ENCODE measurements at places on chromosomes 12 and 14.

GRCh38 chr12:3041558-3042164 lies 35.5 kb upstream of the TSPAN9 start:
- peak; percentile 69 for DNase-seq

GRCh38 chr12:78898416-78898815 lies 33.8 kb downstream of the SYT1 start:
- DNase-seq = no peak

GRCh38 chr14:74652541-74652940 lies 40.5 kb upstream of the LTBP2 start:
- DNase-seq = no peak

GRCh38 chr12:13342971-13343370 lies 146.4 kb downstream of the EMP1 start:
- DNase-seq = peak; percentile 50

- no peak for DNase-seq
Measured at GRCh38 chr14:58862416-58863160, 224.8 kb downstream of the DACT1 start.

DNA sequence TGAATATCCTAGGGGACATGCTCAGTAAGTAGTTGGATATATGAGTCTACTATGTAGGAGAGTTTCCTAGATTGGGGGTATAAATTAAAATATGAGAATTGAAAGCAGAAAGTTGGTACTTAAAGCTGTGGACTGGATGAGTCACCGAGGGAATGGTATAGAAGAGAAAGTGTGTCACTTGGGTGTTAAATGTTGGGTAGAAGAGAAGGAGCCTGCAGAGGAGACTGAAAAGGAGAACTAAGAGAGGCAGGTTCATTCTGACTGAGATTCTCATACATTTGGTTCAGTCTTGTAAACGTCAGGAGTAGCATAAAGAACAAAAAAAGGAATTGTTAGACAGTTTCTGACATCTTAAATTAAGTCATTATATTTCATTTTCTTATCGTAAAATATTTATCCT lies 19.9 kb downstream of the LRRC9 start:
- DNase-seq = no peak

DNA sequence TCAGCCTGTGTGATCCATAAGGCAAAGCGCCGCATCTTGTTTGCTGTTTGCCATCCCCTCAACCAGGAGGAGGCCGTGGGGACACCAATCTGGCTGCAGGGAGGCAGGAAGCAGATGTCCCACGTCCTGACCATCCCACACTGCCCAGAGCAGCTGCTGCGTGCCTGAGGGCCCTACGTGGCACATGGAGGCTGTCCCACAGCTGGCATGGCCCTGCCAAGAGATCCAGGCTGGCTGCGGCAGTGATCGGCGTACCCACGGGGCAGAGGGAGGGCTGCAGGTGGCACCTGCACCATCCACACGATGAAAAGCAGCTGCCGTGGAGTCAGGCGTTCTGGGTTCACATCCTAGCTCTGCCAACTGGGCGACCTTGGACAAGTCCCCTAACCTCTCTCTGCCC lies 42.0 kb downstream of the NCOR2 start:
- no peak for DNase-seq

GRCh38 chr14:68790644-68791077 lies 2.2 kb downstream of the ZFP36L1 start:
- peak; percentile 78 for DNase-seq

GRCh38 chr14:44767646-44768173 lies 194.0 kb downstream of the KLHL28 start:
- DNase-seq = no peak

DNA sequence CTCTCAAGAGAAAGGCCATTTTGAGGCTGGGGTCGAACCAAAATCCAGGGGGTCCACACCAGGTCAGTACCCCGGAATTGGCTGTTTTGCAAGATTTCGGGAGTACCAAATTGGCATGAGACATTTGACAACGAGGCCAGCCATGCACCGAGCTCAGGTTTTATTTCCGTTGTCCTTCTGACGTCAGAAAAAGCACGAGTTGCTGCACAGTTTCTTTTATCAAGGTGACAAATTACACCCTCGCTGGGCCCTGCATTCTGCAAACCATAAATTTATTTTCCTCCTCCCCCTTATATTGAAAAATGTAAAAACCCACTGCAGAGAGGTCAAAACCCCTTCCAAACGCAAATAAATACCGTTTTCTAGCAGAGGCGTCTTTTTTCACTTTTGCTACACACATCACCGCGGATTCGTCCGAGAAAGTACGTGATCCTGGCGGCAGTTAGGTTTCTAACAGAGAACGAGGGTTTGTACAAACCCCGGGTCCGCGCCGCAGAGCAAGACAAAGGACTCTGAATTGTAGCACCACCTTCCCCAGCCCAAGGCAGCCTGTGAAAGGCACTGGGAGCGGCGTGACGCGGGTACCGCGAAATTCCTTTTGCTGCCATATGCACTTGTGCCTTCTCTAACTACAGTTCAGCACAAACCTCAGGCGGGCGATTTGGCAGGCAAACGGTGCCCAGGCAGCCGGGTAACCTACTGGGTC lies 1.8 kb downstream of the SLC38A1 start:
- DNase-seq = peak; percentile 60

DNA sequence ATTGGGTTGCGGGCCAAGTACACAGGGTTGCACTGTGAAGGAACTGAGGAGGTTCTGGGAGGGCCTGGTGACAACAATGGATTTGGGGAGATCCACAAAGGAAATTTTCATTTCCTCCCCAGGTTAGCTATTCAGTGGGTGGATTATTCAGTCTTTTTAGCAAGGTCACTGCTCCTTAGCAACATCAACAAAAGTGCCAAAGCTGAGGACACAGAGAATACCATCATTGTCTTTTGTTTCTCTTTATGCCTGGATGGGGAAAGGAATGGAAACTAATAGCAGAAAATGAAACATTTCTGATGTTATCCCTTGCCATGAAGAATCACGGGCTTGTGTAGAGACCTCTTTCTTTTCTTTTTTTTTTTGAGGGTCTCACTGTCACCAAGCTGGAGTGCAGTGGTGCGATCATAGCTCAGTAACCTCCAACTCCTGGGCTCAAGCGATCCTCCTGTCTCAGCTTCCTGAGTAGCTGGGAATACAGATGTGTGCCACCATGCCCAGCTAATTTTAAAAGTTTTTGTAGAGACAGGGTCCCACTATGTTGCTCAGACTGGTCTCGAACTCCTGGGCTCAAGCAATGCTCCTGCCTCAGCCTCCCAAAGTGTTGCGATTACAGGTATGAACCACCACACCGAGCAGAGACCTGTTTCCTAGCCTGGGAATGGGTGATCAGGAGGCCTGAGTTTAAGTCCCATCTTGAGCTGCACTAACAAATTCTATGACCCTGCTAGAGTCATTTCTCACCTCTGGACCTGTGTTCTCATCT lies 6.5 kb downstream of the PPP1R3E start:
- no peak for DNase-seq

DNA sequence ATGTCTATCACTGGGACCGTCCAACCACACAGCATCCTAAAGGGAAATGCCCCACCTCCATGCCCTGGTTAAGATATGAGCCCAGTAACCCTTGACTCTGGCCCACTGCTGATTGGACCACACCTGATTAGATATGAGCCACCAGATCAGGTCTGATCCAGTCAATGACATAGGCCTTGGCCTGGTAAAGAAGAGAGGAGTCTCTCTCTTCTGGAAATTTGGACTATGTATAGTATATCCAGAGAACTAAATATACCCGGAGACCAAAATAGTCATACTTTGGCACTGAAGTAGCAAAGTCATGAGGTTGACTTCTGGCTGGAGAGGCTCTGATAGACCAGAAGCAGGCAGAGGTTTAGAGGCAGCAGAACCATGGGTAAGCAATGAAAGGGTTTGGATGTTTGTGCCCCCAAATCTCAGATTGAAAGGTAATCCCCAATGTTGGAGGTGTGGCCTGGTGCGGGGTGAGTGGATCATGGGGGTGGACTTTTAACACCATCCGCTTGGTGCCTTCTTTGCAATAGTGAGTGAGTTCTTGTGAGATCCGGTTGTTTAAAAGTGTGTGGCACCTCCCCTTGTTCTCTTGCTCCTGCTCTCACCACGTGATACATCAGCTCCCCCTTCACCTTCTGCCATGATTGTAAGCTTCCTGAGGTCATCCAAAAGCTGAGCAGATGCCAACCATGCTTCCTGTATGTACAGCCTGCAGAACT lies 68.4 kb downstream of the HSPB8 start:
- no peak for DNase-seq

- no peak for DNase-seq
Measured at GRCh38 chr12:115956659-115957058, 320.8 kb downstream of the MED13L start.

- DNase-seq = no peak
Measured at GRCh38 chr12:109084425-109084824, 8.8 kb downstream of the ALKBH2 start.

GRCh38 chr14:105143451-105144025 lies 25.0 kb downstream of the JAG2 start:
- DNase-seq = peak; percentile 1

- DNase-seq = no peak
Measured at GRCh38 chr14:75667099-75667765, 6.2 kb downstream of the TTLL5 start.

- DNase-seq = no peak
Measured at GRCh38 chr12:123061441-123062205, 81.1 kb downstream of the ARL6IP4 start.

DNA sequence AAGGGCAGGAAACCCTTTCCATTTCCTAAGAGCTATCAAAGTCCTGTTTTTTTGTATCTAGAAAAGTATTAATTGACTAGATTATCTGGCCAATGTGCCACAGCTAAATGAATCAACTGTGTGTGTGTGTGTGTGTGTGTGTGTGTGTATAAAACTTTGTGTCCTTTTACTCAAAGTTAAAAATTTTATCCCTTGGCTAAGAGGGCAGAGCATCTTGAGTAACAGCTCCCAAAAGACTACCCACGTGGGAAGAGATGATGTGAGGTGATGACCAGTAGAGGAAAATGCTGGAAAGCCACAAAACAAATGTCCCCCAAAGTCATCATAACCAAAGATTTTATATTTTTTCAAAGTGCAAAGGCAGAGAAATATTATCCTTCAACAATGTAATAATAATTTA lies 90.3 kb downstream of the FAR2 start:
- no peak for DNase-seq

- no peak for DNase-seq
Measured at GRCh38 chr12:129830796-129831195, 73.0 kb downstream of the TMEM132D start.

DNA sequence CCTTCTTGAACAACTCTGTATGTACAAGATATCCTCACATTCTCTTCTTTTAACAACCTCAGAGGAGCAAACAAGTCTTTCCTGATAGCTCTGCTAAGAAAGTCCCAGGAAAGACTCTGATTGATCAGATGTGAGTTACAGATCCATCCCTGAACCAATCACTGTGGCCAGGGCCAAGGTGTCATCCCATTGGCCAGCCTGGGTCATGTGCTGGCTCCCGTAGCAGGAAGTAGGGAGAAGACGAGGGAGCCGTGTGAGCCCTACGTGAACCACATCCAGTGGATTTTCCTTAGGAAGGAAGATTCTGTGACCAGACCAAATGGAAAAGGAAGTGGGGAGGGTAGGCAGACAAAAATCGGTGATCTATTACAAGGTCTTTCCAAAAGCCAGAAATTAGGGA lies 5.6 kb downstream of the P2RX7 start:
- DNase-seq = no peak

- DNase-seq = no peak
Measured at GRCh38 chr14:73742520-73743238, 28.5 kb upstream of the PNMA1 start.

GRCh38 chr14:103909531-103910261 lies 18.6 kb upstream of the TDRD9 start:
- DNase-seq = no peak

DNA sequence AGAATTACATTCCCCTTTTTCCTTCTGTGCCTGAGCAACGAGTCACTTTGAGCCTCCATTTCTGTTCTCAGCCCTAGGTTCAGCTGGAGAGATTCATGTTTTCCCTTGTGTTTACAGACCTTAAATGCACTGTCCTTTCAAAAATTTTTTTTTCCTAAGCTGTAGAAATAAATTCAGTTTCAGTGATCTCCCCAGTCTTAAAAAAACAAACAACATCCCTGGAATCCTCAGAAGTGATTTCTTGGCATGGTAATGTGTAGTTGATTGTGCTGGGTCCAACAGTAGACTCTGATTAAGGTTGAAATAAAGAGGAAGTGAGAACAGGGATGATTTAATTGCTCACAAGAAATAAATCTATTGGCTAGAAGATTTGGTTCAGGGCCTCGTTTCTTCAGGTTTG lies 89.3 kb downstream of the NTN4 start:
- DNase-seq = no peak

GRCh38 chr12:96427269-96427729 lies 27.1 kb upstream of the CDK17 start:
- peak; percentile 68 for DNase-seq

DNA sequence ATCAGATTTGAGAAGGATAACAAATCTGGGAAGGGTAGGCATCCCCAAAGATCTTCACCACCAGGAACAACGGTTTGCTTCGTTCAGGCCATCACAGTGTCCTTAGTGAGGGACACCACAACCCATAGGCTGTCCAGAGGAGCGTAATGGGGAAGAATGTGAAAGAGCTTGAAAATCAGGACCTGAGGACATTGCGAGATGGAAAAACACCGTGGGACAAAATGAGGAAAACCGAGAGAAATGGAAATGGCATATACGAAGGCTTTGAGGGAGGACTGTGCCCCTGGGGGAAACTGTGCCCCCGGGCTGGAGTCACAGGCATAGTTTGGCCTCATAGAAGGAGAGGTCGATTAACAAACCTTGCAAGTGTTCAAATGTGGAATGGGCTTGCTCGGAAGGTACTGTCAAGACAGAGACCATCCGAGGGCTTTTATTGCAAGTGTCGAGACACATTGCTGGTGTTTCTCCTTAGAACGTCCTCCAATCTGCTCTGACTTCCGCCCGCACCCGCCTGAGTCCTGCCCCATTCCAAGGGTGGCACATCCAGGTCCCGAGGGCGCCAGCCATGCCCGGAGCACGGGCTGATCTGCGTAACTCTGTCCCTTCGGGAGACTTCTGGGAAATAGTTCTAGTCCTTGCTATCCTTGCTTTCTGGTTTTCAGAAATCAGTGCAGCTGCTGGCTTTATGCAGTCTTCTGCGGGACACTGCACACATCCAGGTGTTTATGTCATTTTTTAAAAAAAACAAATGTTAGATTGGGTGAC lies 885 bp upstream of the PALS1 start:
- peak; percentile 30 for DNase-seq

GRCh38 chr14:94021001-94021400 lies 5.1 kb upstream of the OTUB2 start:
- no peak for DNase-seq

DNA sequence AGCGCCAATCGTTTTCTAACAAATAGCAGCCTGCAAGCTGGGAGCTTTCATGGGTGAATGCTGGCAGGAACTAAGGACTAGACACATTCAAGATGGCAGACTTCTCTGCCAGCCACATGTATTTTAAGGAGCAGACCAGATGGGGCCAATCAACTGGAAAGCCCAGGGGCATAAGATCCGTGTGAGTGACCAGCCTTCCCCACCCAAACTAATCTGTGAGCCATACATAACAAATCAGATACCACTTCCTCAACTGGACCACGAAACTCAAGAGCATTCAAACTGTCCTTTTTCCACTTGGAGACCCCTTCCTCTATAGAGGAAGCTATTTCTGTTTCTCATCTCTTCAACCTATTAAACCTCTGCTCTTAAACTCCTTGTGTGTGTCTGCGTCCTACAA lies 9.7 kb downstream of the TCL1B start:
- DNase-seq = no peak

Data from stimulated activated CD4-positive, alpha-beta T cell treated with anti-CD3 and anti-CD28 coated beads, Interleukin-1b, Interleukin-23, amount 100 ng/mL, for 48 hours (primary cell).